ENCODE measurements at places on chromosomes 12 and 14.

DNA sequence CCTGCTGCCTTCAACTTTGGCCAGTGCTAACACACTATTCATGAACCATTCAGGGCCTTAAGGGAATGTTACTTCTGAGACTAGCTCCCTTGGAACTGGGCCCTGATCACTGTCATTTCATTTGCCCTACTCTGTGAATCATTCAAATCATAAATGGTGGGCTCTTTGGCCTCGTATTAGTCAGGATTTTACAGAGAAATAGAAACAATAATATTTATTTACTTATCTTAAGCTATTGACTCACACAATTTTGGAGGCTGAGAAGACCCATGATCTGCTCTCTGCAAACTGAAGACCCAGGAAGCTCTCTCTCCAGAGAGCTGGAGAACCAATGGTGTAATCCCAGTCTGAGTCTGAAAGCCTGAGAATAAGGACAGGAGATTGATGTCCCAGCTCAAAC is 398.5 kb downstream of the LRIG3 start:
- DNase-seq, result no peak

- DNase-seq, result no peak
Observed at GRCh38 chr14:56816574-56817391, 6.5 kb upstream of the OTX2 start.

- DNase-seq, result no peak
Observed at GRCh38 chr14:105591052-105591451, 64.7 kb downstream of the TMEM121 start.

DNA sequence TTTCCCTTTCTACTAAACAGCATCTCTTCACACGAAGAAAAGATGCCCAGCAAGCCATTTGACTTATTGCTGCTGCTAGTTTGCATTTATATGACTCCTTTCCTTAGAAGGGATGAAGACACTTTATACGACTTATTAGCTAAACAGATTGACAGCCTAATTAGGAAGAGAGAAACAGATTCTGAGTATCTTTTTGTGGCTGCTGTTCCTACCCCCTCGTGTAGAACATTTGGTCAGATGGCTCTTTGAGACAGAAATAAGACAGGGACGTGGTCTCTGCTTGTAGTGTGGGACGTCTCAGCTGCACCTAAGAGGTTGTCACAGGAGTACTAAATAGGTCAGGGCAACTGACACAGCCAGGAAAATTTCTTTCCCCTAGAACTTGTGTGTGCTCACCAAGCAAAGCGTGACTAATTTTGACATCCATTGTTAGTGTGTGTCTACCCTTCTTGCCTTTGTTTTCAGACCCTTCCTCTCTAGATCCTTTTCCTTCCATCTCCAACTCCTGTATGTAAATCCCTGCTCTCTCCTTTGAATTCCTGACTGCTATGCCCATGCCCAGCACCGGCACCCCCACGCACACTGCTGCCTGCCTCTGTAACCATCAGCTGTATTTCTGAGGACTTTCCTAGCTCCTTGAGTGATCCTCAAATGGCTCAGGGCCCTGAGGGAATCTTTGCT is 83.2 kb downstream of the DAD1 start:
- DNase-seq, result no peak

GRCh38 chr14:22892488-22892887 is 9.5 kb downstream of the REM2 start:
- no peak for DNase-seq

GRCh38 chr14:51828017-51828797 is 32.2 kb upstream of the GNG2 start:
- peak; percentile 81 for DNase-seq

DNA sequence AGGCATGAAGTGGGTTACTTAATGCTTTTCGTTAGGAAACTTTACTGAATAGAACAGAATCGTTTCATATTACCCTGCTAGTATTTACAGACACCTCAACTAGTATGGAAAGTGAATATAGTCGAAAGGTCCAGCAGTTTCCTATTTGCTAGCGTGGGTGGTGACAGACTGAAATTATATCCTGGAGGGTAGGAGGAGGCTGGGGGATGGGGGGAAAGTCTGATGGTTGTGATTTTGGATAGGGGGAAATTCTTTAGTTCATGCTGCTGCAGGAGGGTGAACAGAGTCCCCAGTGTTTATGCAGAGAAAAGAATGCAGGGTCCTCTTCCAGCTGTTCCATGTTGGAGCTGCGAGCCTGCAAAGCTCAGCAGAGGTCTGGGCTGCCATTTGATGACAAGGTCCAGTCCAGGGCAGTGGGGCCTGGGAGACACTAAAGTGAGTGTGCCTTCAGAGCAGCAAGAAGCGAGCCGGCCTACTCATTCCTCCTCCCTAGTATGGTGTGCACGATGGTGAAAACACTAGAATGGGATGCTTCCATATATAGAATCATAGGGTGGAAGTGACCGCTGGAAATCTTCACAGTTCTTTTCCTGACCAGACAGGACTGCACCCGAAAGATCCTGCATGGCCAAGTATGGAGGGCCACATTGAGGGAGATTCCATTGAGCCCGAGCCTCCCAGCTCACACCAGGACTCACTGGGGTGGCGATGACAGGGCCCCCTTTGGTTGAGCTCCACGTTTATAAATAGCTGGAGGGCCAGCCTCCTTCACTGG is 2.1 kb downstream of the SAMD4A start:
- DNase-seq, result no peak

DNA sequence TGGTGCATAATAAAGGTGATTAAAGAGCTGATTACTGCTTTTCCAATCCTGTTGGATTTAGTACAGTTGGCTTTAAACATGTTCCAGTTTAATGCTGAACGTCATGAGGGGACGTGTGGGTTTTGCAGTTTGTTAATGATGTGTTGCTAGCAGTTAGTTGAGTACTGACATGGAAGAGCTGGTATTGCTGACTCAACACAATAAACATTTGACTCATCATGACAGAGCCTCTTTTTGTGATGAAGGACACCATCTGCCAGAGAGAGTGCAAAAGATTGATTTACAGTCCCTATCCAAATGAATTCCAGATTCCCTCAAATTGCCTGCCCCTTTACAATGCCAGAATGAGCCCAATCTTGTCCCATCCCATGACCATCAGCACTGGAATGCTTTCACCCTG is 346.2 kb upstream of the PRICKLE1 start:
- no peak for DNase-seq

- peak; percentile 45 for DNase-seq
Observed at GRCh38 chr12:27780612-27781408, 774 bp upstream of the MANSC4 start.

DNA sequence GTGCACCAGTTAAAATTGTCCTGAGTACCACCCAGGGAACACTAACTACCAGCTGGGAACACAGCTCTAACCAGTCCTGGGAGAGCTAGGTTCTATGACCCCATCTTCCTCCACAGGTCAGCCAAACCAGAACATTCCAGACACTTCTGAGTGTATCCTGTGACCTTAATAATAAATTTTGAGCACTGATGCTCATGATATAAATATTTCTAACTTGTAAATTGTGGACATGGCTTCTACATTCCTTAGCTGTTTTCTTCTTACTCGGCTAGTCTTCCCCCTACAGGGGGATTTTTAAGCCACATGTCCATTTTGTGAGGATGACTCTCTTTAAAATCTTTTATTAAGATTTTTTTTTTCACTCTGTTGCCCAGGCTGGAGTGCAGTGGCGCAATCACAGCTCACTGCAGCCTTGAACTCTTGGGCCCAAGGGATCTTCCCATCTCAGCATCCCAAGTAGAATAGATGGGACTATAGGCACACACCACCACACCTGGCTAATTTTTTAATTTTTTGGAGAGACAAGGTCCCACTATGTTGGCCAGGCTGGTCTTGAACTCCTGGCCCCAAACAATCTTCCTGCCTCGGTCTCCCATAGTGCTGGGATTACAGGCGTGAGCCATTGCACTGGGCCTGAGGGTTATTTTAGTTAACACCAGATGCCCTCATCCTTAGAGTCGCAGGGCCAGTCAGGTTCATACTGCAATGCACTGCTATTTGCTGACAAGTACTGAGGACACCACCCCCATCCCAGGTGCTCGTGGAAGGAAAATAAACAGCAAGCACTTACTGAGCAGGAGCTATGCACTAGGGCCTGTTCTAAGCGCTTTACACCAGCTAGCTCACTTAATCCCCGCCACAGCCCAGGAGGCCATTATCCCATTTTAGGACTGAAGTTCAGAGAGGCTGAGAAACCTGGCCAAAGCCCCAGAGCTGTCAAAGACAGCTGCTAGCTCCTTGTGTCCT is 142.6 kb upstream of the NCOR2 start:
- no peak for DNase-seq

DNA sequence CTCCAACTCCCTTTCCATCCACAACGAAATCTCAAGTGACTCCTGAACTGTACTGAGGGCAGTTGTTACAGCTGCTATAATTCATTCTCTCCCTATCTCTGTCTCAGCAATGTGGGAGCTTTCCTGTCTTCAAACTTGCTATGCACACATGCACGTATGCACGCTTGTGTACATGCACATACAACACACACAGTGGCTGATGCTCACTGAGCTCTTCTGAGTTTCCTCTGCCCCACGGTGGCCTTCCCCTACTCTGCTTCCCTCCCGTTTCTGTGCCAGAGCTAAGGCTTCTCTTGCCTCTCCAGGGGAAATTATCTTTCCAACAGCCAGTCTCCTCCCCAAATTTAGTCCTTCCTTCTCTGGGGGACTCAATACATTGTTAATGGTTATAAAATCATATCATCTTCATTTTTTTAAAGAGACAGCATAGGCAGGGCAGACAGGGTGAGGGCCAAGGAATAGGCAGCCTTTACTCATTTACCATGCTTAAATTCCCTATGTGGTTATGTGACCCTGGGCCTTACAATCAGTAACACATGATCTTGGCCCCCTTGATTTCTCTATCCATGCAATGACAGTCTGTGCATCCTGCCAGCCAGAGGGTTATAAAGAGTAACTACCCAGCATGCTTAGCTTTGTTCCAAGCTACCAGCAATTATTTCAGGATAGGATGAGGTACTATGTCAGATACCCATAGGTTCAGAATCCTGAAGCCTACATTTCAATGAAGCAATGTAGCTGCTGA is 111.9 kb upstream of the HMGA2 start:
- DNase-seq, result no peak

DNA sequence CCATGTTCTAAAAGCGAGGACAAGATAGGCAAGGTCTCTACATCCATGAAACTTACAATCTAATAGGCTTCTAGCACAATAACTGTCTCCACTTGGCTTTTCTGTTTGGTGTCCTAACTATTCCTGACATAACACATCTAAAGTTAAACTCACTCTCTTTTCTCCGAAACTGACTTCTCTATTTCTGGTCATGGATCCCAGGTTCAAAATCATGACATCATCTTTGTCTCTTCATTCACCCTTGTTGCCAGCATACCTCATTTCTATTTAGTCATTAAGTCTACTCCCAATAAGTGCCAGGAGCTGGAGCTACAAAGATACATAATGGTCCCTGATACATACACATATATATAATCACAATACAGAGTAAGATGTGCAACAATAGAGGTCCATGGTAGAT is 53.9 kb upstream of the CEP83 start:
- DNase-seq, result no peak

GRCh38 chr12:121209221-121209620 is 708 bp upstream of the P2RX4 start:
- no peak for DNase-seq

- DNase-seq, result no peak
Observed at GRCh38 chr12:62263966-62264365, 3.8 kb downstream of the USP15 start.

DNA sequence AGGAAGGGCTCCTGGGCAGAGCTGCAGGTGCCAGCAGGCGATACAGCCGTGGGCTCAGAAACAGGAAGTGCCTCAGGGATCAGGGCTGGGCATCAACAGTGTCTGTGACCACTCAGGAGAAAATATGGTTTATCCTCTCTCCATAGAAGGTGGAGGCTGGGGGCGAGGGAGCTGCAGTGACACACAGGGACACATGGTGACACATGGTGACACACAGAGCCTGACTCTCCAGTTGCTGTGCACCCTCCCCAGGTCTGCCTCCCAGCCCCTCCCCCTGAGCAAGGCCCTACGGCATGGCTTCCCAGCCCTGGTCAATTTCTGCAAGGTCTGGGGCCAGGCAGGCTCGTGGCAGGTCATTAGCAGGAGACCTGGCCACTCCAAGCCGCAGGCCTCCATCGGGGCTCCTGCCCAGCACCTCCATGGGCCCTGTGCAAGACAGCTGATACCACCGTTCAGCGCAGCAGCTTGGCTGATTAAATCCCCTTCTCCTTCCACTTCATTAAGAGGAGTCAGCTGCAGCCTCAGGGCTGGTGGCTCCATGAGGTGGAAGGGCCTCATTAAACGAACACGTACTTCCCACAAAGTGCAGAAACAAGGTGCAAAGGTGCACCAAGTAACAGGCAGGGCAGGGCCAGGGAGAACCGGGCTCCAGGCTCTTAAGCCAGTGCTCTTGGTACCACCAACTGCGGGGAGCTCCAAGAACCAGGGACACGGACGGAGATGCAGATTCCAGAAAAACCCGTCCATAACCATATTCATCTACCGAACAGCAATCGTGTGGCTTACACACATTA is 60.7 kb downstream of the CCNK start:
- no peak for DNase-seq

DNA sequence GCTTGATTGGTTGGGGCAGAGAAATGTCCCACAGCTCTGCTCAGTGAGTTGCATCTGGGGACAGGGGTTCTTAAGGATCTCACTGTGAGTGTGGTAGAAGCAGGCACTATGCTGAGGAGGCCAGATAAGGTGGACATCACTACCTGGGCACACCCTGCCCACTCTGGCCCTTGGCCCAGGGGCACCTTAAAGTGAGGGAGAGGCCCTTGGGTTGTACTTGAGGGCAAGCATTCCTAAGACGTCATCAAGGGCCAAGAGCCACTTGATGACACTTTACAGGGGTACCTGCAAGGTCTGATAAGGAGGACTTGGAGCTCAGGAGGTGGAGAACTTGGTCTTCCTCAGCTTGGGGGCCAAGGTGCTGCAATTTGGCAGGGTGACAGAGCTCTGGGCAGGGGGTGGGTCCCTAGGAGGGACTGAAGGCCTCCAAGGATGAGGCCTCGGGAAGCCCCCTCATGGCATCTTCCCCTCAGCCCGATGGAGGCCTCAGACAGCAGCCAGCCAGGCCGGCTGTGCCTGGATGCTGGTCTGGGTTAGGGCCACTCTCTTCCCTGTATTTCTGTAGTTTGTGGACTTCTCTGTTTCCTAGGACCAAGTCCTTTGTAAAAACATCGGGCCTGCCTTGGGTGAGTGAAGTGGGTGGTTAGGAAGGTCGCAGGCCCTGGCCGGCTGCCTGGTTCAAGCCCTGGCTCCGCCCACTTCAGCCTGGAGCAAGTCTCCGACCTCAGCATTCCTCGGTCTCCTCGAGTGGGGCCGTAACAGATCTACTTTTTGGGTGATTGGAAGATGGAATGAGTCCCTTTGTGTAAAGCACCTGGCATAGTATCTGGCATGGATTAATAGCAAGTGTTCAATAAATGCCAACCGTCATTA is 24.8 kb downstream of the GPR68 start:
- no peak for DNase-seq

DNA sequence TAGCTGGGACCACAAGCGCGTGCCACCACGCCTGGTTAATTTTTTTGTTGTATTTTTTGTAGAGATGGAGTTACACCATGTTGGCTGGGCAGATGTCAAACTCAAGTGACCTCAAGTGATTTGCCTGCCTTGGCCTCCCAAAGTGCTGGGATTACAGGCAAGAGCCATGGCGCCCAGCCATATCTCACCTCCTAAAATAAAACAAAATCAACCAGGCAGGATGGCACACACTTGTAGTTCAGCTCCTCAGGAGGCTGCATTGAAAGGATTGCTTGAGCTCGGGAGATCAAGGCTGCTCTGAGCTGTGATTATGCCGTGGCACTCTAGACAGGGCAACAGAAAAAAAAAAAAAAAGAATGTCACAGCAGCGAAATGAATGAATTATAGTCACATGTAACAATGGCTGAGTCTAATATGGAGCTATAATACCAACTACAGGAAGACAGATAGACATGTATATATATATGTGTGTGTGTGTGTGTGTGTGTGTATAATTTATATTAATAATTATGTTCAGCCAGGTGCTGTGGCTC is 19.3 kb upstream of the TMEM120B start:
- DNase-seq, result no peak
